Calu3 (cell line): ENCODE measurements at places on chromosomes 3 and 15. TPM values are rescaled to one million over a fixed set of nuclear protein-coding genes. Genes with fewer than 3 reads are reported as not detected.

KIF15 gene
- total RNA-seq: 17.0 and 18.4 TPM in 2 replicates

CFAP20DC gene
- 5.8 and 5.9 TPM in 2 replicates for total RNA-seq

TTC23 gene
- total RNA-seq: 17.4 and 18.9 TPM in 2 replicates

SEMA3G gene
- total RNA-seq: 0.12 and 0.33 TPM in 2 replicates

GOLGA8T gene
- total RNA-seq: not detected in 2 replicates

MAGI1 gene
- 75.1 and 76.4 TPM in 2 replicates for total RNA-seq

EIF4G1 gene
- total RNA-seq: 662 and 673 TPM in 2 replicates

RTP3 gene
- total RNA-seq: not detected in 2 replicates

CERS3 gene
- total RNA-seq: 0.42 and 0.61 TPM in 2 replicates

CYP11A1 gene
- not detected in 2 replicates for total RNA-seq

WNT7A gene
- 2.7 and 3.5 TPM in 2 replicates for total RNA-seq

TYRO3 gene
- 5.5 and 8.1 TPM in 2 replicates for total RNA-seq

TATDN2 gene
- total RNA-seq: 34.2 and 34.3 TPM in 2 replicates

PP2D1 gene
- total RNA-seq: not detected in 2 replicates

GRCh38 chr3:278300-279064, 81.9 kb downstream of the CHL1 start:
- H3K4me1 ChIP-seq: peaks cover 32% of the 10 kb centered on the region
- H3K27me3 ChIP-seq: no peaks in the 10 kb centered on the region
- no peak overlapping the region for H3K4me3 ChIP-seq
- no peaks in the 10 kb centered on the region for H3K36me3 ChIP-seq

DNA sequence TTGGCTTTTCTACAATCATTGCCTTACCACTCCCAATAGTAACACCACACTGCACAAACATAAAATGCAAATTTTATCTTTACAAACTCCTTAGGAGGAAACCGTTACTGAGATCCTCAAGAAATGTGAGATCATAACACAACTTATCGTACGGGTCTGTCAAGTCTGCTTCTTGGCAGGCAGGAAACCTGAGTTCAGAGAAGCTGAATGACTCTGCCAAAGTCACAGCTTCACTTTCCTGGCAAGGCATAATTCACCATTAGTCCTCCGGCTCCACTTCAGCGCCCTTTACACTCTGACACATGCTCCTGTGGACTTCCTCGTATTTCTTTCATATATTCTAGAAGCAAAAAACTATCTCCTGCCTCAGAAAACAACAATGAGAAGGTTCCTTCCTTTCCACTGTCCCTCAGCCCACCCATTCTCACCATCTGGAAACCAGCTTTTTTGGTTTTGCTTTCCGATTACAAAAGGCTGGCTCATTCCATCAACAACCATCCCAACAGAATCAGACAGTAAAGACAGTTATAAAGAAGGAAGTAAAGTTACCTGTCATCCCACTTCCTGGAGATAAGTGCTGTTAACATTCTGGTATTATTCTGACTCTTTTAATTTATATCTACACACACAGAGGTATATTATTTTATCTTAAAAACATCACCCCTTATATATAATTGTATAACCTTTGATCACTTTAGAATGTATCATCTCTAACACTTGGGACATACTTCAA, 223.4 kb downstream of the STT3B start:
- no peaks in the 10 kb centered on the region for H3K27me3 ChIP-seq
- no peak for DNase-seq
- no peaks in the 10 kb centered on the region for H3K36me3 ChIP-seq
- H3K4me1 ChIP-seq: peaks cover 10% of the 10 kb centered on the region
- no peak overlapping the region for H3K27ac ChIP-seq

GRCh38 chr15:68205954-68206539, 915 bp upstream of the CALML4 start:
- H3K4me1 ChIP-seq: peaks cover 14% of the 10 kb centered on the region
- peak overlapping the region; percentile 56 for H3K4me3 ChIP-seq
- peak; percentile 52 for DNase-seq

DNA sequence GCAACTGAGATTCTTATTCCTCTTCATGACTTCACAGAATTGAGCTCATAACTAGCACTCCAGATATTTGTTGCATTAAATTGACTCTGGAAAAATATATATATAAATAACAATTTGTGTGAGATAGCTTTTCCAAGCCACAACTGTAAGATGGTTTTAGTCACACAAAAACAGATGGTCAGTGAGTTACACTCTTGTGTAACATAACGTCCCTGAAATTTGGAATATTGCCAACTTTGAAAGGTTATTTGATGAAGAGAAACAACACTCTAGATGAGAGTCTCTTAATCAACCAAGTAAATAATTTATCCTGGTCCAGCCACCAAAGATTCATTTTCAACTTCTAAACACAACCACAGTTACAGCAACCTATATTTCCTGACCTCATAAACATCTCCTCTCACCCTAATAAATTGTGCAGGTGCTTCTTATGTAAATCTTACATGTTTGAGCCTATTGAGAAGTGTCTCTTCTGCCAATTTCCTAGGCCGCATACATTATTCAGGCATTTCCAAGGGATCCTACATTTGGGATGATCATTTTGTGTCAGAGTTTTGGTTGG, 84.9 kb upstream of the ACP3 start:
- H3K36me3 ChIP-seq: peaks cover 7% of the 10 kb centered on the region
- H3K4me1 ChIP-seq: peaks cover 11% of the 10 kb centered on the region
- no peak overlapping the region for H3K27ac ChIP-seq
- no peak for DNase-seq
- H3K27me3 ChIP-seq: no peaks in the 10 kb centered on the region

DNA sequence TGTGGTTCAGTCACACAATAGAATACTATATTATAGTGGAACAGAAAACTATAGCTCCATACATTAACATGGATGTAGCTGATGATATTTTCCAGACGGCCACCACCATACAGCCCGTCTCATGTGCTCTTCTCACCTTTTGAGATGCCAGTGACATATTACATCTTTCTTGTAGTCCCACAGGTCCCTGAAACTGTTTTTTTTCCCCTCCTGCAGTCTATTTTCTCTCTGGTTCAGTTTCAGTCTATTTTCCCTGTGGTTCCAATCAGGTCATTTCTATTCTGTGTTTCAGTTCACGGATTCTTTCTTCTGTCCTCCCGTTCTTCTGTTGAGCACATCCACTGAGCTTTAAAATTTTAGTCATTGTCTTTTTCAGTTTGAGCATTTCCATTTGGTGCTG, 72.2 kb downstream of the PPCDC start:
- no peak for DNase-seq
- H3K4me3 ChIP-seq: no peak overlapping the region
- no peaks in the 10 kb centered on the region for H3K4me1 ChIP-seq
- H3K27ac ChIP-seq: no peak overlapping the region
- no peaks in the 10 kb centered on the region for H3K27me3 ChIP-seq
- H3K36me3 ChIP-seq: no peaks in the 10 kb centered on the region

DNA sequence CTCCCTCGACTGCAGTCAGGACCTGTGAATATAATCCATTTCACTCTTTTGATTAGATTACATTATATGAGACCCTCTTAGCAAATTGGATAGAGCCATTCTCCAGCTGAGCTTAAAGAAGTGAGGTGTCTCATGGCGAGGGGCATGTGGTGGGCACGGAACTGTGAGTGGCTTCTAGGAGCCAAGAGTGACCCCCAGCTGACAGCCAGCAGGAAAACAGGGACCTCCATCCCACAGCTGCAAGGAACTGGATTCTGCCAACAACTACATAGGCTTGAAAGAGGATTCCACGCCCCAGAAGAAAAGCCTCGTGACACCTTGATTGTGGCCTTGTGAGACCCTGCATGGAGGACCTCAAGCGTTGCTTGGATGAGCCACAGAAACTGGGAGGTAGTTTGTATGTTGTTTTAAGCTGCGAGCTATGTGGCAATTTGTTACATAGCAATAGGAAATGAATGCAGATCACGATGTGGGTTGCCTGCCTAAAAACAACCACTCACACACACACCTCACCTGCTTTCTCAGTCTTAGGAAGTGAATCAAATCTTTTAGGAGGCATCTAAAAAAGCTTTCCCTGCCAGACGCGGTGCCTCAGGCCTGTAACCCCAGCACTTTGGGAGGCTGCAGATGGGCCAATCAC, 84.2 kb upstream of the BHLHE40 start:
- no peak for DNase-seq
- peaks cover 27% of the 10 kb centered on the region for H3K4me1 ChIP-seq
- H3K36me3 ChIP-seq: no peaks in the 10 kb centered on the region

GRCh38 chr15:73754461-73754860, 1.3 kb upstream of the INSYN1 start:
- DNase-seq: no peak
- no peak overlapping the region for H3K4me3 ChIP-seq

GRCh38 chr3:56196700-56197099, 271.6 kb downstream of the ERC2 start:
- H3K27me3 ChIP-seq: peaks cover 31% of the 10 kb centered on the region
- no peak overlapping the region for H3K4me3 ChIP-seq
- no peak for DNase-seq
- no peaks in the 10 kb centered on the region for H3K4me1 ChIP-seq

DNA sequence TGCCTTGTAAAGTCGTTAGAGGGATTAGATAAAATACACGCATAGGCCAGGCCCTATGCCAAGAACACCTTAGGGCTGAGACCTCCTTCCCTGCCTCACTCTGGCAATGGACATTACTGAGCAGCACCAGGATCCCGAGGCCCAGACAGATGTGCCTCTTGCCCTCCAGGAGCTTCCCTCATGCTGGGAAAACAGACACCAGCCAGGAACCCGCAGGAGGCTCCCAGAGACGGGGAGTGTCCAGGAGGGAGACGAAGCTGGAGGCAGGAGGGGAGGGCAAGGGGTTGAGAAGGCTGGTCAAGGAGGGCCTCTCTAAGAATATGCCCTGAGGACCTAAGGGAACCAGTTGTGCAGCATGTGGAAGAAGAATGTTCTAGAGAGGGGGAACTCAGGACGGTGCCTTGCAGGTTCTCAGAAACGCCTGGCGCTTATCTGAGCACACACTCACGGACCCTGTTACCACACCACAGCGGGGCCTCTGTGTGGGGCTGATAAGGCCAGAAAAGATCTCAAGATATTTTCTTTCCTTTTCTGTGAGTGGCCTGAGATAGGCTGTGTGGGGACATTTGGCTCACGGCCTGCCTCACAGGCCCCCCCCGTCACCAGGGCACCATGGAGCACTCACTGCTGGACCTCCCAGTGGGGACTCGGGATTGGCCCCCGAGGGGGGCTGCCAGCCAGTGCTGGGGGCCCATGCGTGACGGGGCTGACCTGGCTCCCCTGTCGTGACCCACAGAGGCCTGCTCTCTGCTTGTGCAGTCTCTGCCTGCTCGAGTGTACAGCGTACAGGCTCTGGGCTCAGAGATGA, 22.0 kb upstream of the CYP11A1 start:
- no peak overlapping the region for H3K27ac ChIP-seq
- peaks cover under 1% of the 10 kb centered on the region for H3K36me3 ChIP-seq
- H3K4me1 ChIP-seq: peaks cover 76% of the 10 kb centered on the region
- no peak for DNase-seq
- no peaks in the 10 kb centered on the region for H3K27me3 ChIP-seq

DNA sequence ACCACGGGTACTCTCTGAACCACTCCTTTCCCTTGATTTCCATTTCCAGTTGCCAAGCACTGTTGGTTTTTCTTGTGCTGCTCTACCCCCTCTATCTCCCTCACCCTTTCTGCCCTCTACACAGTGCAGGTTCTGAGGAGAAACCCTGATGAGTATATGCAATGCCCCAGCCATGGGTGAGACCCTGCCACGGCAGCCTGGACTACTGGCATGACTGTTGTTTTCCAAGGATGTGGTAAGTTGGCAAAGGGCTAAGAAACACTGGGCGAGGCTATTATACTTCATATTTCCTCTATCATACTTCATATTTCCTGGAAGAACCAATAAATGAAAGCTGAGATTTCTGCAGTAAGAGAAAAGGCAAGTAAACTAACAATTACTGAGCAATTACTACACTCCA, 27.9 kb downstream of the CHAC1 start:
- no peaks in the 10 kb centered on the region for H3K4me1 ChIP-seq
- peak overlapping the region; percentile 50 for H3K27ac ChIP-seq
- DNase-seq: no peak
- peaks cover 21% of the 10 kb centered on the region for H3K36me3 ChIP-seq

DNA sequence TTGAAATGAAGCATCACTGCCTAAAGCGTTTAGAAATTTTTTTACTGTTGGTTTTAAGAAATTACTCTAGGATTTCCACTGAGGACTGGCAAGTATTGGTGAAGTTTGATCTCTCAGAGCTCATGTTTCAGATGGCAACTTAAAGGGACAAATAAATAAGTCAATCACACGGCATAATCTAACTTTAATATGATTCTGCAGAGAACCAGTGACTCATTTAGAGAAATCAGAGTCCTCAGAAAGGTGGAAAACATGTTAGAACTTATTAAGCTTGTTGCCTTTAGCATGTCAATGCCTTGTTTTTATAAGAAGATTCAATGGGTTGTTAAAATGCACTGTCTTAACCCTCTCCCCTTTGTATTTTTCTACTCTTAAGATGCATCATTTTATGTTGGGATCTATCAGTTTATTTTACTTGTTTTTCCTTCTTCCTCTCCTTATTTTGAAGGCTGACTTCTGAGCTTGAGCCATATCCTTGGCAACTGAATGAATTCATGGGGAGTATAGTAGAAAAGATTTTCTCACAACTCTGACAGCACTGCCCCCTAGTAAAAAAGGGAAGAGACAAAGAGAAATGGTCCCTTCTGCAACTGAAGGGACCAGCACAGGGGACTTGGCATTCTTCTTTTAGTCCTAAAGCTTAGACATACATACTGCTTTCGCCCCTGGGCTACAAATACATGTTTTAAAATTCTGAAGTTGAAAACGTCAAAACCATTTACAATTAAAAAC, 431.2 kb downstream of the LPP start:
- no peaks in the 10 kb centered on the region for H3K4me1 ChIP-seq
- DNase-seq: no peak
- H3K36me3 ChIP-seq: no peaks in the 10 kb centered on the region
- no peaks in the 10 kb centered on the region for H3K27me3 ChIP-seq
- H3K27ac ChIP-seq: no peak overlapping the region

GRCh38 chr3:158109295-158109803, 540 bp upstream of the RSRC1 start:
- peaks cover 21% of the 10 kb centered on the region for H3K27me3 ChIP-seq
- H3K4me3 ChIP-seq: peak overlapping the region; percentile 83
- peaks cover 50% of the 10 kb centered on the region for H3K36me3 ChIP-seq
- H3K4me1 ChIP-seq: peaks cover 39% of the 10 kb centered on the region
- H3K27ac ChIP-seq: peak overlapping the region; percentile 84

DNA sequence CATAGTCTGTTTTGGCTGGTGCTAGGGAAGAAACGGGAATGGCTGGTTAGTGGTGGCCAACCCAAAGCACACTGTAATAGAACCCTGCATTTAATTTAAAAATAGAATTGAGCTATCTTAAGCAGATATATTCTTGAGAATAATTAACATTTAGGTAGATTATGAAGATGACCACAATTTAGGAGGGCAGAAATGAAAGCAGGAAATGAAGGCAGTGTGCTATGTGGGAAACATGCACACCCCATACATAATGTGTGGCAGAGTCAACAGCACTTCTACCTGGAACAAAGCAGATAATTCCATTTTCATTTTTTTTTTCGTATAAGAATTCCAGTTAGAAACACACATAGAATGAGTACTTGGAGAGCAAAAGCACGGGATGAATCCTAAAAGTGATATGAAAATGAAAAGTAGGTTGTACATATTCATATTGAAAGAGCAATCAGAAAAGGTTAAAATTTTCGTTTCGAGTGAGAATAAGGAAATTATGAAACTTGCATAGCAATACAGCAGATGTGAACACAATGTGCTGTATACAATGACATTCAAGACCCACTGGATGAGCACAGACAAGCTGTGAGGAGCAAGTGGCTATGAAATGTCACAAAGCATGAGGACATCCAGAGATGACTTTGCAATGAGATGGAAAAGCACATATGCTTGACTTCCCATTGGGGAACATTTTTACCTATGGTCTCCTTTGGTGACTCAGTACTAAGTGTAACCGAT, 102.6 kb downstream of the TFG start:
- H3K27me3 ChIP-seq: no peaks in the 10 kb centered on the region
- no peak overlapping the region for H3K27ac ChIP-seq
- H3K4me1 ChIP-seq: no peaks in the 10 kb centered on the region
- DNase-seq: no peak
- no peak overlapping the region for H3K4me3 ChIP-seq
